ENCODE measurements at places on chromosomes 7 and 10.
A peak's percentile ranks its signal among the peaks of the same experiment; 100 is the strongest.

GRCh38 chr10:3487228-3487627, 297.8 kb downstream of the KLF6 start:
- DNase-seq = no peak

DNA sequence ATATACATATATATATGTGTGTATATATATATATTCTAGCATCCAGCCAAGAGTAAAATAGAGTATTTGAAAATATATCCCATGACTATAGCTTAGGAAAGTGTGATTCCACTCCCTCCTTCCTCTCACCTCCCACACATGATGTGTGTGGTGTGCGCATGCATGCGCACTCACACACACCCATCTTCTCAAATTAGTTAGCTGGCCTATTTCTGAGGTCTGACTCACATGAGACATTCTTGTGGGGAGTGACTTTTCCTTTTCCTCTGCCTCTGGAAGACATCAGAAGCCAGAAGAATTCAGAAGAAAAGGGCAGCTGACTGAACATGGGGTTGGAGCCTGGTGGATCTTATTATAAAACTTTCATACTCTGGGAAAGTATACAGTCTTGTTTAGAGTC, 793.5 kb upstream of the ZNF722 start:
- no peak for DNase-seq

GRCh38 chr7:105680505-105681187, 99.4 kb upstream of the EFCAB10 start:
- DNase-seq = no peak

DNA sequence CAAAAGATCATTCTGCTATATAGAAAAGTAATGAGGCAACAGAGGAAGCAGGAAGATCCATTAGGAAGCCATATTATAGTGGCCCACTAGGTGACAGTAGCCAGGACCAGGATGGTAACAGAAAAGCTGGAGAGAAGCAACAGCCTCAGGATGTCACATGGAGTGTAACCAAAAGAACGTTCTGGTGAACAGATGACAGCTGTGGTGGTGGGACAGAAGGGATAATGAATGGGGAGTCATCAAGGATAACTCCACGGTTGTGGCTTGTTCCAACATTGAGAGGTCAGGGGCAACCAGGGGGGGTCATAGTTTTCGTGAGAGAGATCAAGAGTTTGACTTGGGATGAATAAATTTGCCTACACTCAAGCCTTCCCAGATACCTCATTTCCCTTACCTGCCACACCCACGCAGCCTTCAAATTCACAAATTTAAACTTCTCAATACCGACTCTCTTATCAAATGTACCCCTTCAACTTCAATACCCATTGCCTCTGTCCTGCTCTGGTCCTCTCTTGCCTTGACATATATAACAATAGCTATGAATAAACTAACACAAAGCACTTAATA, 9.3 kb downstream of the TBL2 start:
- no peak for DNase-seq

DNA sequence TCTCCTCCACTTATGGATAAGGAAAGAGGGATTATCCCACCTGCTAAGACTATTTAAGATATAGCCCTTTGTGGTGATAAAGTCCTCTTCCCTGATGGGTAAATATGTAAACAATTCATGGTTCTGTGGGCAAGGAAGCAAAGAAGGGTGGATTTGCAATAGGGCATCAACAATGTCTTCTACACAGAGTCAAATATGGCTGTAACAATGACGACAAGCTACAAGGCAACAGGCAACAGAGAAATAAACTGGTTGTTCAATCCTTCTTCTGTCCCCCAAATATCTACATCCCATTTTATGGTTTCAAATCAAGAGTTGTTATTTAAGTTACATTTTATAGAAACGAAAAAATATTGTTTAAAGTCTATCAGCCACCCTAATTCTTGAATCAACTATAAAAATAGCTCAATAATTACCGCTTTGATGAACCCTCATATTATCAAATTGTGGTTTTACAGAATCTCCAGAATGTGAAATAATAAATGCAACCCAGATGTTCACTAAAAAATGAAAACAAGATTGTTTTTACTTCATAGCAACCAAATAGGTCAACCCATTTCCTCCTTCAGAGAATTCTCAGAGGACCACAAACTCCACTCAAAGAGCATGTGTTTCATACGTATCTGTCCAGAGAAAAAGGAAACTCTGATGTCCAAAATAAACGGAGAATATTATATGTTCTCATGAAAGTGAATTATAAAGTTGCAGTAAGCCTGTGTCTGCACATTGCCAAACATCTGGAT, 13.8 kb downstream of the CYTH3 start:
- peak; percentile 80 for DNase-seq

GRCh38 chr10:21811245-21811585, 192.3 kb downstream of the DNAJC1 start:
- DNase-seq = no peak

DNA sequence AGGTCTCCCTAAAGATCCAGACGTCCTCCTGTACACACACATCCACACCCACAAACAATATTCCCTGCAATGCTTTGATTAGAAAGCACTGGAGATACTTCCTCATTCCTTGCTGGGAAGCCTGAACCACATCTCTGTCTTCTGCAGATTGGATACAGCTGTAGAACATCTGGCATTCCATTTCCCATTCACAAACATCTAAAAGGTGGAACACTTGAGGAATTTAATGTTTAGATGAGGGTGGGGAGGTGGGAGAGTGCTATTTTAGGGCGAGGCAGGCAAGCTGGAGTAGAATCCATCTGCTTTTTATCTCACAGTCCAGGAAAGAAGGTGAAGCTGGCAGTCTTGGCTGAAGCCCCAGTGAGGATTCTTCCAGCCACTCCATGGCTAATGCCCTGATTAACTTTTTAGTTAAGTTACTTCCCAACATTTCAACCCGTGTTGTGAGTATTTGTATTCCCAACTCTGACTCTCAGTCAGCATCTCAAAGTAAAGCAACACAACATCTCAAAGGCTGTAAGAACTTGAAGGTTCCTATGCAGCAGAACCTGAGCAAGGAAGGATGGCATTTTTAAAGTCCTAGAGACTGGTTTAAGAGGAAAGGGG, 46.1 kb downstream of the CYTH3 start:
- DNase-seq = no peak
